ENCODE measurements at places on chromosomes 5 and 9.

- H3K27ac ChIP-seq, result no peak overlapping the region
- no peak for DNase-seq
- H3K36me3 ChIP-seq, result no peaks in the 10 kb centered on the region
- no peak overlapping the region for H3K4me3 ChIP-seq
- H3K4me1 ChIP-seq, result no peaks in the 10 kb centered on the region
- no peaks in the 10 kb centered on the region for H3K27me3 ChIP-seq
Measured at GRCh38 chr9:9754186-9754585, 858.6 kb downstream of the PTPRD start.

GRCh38 chr5:148825716-148826052 lies 727 bp upstream of the ADRB2 start:
- H3K27ac ChIP-seq, result peak overlapping the region; percentile 95
- H3K36me3 ChIP-seq, result no peaks in the 10 kb centered on the region
- DNase-seq, result peak; percentile 38
- H3K4me3 ChIP-seq, result peak overlapping the region; percentile 93
- H3K4me1 ChIP-seq, result peaks cover 8% of the 10 kb centered on the region
- no peaks in the 10 kb centered on the region for H3K27me3 ChIP-seq

GRCh38 chr5:122093415-122094180 lies 15.5 kb upstream of the LOX start:
- no peak overlapping the region for H3K27ac ChIP-seq
- DNase-seq, result no peak
- H3K36me3 ChIP-seq, result no peaks in the 10 kb centered on the region
- peaks cover 36% of the 10 kb centered on the region for H3K4me1 ChIP-seq
- no peak overlapping the region for H3K4me3 ChIP-seq

GRCh38 chr5:178820001-178820400 lies 39.8 kb upstream of the ZNF354B start:
- no peak for DNase-seq
- no peaks in the 10 kb centered on the region for H3K4me1 ChIP-seq
- H3K27ac ChIP-seq, result no peak overlapping the region
- no peaks in the 10 kb centered on the region for H3K36me3 ChIP-seq

- H3K4me3 ChIP-seq, result no peak overlapping the region
- no peaks in the 10 kb centered on the region for H3K27me3 ChIP-seq
- H3K27ac ChIP-seq, result no peak overlapping the region
- no peak for DNase-seq
- H3K4me1 ChIP-seq, result no peaks in the 10 kb centered on the region
Measured at GRCh38 chr5:151846765-151847164, 75.0 kb downstream of the G3BP1 start.

DNA sequence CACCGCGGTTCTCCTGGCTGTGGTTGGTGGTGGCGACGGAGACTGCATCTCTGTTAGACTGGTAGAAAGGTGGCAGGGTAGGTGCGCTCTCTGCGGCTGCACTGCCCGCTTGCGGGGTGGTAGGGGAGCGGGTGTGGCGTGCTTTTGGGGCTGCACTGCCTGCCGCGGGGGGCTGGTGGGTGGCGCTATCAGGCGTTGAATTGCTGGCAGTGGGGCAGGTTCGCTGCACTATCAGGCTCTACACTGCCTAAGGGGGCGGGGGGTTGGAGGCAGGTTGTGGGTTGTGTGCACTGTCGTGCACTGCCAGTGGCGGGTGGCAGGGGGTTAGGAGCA lies 21.0 kb upstream of the TRIM52 start:
- no peak overlapping the region for H3K4me3 ChIP-seq
- no peak for DNase-seq
- peaks cover 27% of the 10 kb centered on the region for H3K27me3 ChIP-seq
- no peaks in the 10 kb centered on the region for H3K36me3 ChIP-seq
- no peak overlapping the region for H3K27ac ChIP-seq

DNA sequence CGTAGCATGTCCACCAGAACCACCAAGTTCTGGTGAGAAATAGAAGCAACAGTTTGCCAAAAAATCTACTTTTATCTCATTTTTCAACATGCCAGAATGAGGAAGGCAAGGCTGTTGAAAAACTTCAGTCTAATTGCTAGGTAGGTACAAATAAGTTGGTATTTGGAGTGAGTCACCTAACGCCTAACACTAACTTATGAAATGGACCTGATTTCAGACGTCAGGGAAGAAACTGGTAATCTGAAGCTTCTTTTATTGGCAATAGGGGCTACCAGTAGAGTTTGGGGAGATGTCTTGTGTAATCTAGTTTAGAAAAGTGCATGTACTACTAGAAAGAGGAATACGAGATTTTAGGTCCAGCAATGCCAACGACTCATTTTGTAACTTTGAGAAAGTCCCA lies 4.4 kb upstream of the PDE6A start:
- DNase-seq, result no peak
- H3K36me3 ChIP-seq, result no peaks in the 10 kb centered on the region
- no peak overlapping the region for H3K27ac ChIP-seq
- no peaks in the 10 kb centered on the region for H3K27me3 ChIP-seq
- no peaks in the 10 kb centered on the region for H3K4me1 ChIP-seq
- H3K4me3 ChIP-seq, result no peak overlapping the region

DNA sequence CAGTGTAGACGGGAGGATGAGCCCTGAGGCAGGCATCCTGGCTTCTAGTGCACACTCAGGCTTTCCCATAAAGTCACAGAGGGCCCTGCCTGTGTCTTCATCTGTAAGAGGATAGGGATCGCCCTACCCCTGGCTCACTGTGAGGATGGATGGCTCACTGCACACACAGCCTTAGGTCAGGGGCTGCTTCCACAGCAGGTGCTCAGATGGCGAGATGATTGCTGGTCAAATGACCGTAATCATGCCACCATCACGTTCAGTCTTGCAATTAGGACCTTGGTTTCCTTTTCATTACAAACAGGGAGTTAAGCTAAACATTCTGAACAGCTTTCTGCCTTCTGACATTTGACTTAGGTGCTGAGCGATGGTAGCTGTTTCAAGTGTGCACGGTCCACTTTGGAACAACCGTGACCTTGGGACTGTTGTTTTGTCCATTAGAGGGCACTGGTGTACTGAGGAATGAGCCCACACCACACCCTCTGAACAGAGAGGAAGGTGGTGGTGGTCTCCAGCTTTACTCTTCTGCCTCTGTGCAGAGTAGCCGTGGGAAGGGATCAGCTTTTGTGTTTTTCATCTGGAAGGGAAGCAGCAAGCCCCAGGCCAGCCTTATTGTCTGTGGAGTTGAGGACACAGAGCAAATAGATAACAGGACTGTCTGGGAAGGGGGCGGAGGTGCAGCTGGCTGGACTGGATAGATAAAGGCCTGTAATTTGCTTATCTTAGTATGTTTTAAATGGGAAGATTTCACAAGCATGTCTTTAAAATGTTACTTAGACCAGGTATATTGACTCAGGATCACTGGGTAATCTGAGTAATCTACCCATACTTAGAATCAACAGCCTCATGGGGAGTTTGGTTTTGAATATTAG lies 183.1 kb downstream of the TRIO start:
- H3K4me1 ChIP-seq, result no peaks in the 10 kb centered on the region
- H3K36me3 ChIP-seq, result no peaks in the 10 kb centered on the region
- H3K27me3 ChIP-seq, result no peaks in the 10 kb centered on the region
- H3K27ac ChIP-seq, result no peak overlapping the region
- no peak overlapping the region for H3K4me3 ChIP-seq
- DNase-seq, result no peak

DNA sequence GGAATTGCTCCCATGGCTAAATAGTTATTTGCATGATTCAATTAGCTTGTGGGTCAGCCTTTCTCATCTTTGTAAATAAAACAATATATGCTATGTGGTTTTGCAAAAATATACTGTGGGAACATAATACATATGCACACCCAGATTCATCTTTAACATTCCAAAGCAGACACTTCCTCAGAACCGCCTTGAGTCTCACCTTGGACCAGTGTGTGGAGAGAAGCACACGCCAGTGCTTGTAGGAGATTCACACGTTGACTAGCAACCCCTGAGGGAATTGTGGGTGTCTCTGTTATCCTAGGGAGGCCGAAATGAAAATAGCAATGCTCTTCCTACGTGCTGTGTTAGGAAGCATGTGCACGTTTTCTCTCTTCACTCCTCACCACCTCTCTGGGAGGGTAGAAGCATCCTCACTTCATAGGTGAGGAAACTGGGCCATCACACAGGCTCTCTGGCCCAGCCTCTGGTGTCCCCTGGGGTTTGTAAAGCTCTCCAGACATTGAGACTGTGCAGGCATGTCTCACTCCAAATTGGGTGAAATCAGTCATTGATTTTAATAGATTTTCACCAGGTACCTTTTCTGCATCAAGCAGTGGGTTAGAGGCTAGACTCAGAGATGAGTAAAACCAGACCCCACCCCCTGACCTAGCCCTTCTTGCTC lies 221.7 kb downstream of the PBX3 start:
- no peaks in the 10 kb centered on the region for H3K36me3 ChIP-seq
- no peak for DNase-seq
- H3K4me3 ChIP-seq, result no peak overlapping the region
- no peak overlapping the region for H3K27ac ChIP-seq
- no peaks in the 10 kb centered on the region for H3K27me3 ChIP-seq

DNA sequence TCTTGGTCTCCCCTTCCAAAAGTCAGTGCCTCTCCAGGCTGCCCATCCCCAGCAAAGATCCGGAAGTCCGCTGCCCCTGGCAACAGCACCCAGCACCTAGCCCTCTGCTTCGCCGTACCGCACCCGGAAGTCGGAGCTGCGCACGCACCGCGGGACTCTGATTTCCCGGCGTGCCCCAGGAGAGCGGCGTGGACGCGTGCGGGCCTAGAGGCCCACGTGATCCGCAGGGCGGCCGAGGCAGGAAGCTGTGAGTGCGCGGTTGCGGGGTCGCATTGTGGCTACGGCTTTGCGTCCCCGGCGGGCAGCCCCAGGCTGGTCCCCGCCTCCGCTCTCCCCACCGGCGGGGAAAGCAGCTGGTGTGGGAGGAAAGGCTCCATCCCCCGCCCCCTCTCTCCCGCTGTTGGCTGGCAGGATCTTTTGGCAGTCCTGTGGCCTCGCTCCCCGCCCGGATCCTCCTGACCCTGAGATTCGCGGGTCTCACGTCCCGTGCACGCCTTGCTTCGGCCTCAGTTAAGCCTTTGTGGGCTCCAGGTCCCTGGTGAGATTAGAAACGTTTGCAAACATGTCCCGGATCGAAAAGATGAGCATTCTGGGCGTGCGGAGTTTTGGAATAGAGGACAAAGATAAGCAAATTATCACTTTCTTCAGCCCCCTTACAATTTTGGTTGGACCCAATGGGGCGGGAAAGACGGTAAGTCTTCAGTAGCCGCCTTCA lies at the start of gene RAD50:
RAD50 (plus strand) TSS at position 215 of the 715 bp plus-strand sequence; CDS start at position 563, 348 bp downstream.
- peak within 1 kb of the TSS; percentile 87 for H3K4me3 ChIP-seq
- peaks cover 4% of the 10 kb centered on the region for H3K4me1 ChIP-seq
- peak; percentile 94 for DNase-seq
- H3K27ac ChIP-seq, result peak within 1 kb of the TSS; percentile 38
- H3K36me3 ChIP-seq, result peaks cover 4% of the 10 kb centered on the region

DNA sequence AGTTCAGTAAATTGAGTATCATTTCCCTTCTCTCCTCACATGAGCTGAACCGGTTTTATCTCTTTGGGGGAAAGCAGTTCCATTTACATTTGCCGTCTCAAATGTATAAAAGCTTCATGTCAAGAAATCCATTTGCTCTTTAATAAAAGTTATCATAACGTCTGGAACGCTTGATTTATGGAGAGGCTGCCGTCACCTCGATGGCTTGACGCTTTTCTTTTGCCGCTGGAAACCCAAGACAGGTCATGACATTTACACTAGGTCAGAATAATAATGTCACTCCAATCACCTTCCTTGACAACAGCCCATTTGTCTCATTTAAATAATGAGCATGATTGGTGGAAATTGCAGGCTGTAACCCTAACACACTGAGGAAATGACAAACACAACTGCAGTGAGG lies 443.4 kb downstream of the IRX1 start:
- no peak overlapping the region for H3K4me3 ChIP-seq
- H3K36me3 ChIP-seq, result no peaks in the 10 kb centered on the region
- H3K27ac ChIP-seq, result no peak overlapping the region
- no peaks in the 10 kb centered on the region for H3K27me3 ChIP-seq
- DNase-seq, result no peak

DNA sequence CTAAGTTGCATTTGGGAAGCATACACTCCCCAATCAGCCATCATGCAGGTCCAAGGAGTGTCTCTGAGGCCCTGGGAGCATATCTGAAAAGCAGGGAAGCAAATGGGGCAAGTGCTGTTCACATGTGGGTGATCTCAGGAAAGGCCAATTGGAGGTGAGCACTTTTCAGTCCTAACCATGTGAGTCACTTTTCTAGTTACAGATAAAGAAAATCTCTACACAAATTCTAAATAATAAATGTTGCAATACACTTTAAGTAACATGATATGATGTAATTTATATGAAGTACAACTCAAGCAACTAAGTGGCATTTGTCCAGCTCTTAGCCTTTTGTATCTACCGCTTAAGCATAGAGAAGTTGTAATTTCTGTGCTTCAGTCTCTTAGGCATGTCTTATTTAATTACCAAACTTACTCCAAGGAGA lies 18.4 kb downstream of the ADAMTS16 start:
- DNase-seq, result no peak
- H3K4me3 ChIP-seq, result no peak overlapping the region
- no peaks in the 10 kb centered on the region for H3K4me1 ChIP-seq
- H3K36me3 ChIP-seq, result no peaks in the 10 kb centered on the region
- no peak overlapping the region for H3K27ac ChIP-seq

- no peak overlapping the region for H3K4me3 ChIP-seq
- no peak for DNase-seq
- H3K27ac ChIP-seq, result no peak overlapping the region
- no peaks in the 10 kb centered on the region for H3K36me3 ChIP-seq
- no peaks in the 10 kb centered on the region for H3K27me3 ChIP-seq
Measured at GRCh38 chr5:140988100-140988499, 21.8 kb downstream of the PCDHAC2 start.

DNA sequence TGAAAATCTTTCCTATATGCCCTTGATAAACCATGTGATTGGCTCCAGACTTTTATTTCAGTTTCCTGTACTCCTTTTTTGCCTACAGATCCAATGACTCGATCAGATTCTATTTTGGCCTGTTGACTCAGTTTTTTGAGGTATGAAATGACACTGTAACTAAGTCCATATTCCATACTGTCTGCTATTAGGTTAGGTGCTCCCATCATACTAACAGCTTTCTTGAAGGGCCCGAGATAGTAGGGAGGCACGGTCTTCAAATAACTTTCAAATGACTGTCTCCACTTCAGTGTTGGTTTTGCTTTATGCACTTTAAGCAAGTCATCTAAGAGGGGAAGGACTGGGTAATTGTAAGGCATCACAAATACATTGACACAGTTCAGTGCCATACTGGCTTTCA lies 295.4 kb upstream of the DAB2 start:
- H3K27me3 ChIP-seq, result no peaks in the 10 kb centered on the region
- no peak overlapping the region for H3K4me3 ChIP-seq
- no peak overlapping the region for H3K27ac ChIP-seq
- H3K36me3 ChIP-seq, result no peaks in the 10 kb centered on the region
- no peak for DNase-seq
- no peaks in the 10 kb centered on the region for H3K4me1 ChIP-seq

DNA sequence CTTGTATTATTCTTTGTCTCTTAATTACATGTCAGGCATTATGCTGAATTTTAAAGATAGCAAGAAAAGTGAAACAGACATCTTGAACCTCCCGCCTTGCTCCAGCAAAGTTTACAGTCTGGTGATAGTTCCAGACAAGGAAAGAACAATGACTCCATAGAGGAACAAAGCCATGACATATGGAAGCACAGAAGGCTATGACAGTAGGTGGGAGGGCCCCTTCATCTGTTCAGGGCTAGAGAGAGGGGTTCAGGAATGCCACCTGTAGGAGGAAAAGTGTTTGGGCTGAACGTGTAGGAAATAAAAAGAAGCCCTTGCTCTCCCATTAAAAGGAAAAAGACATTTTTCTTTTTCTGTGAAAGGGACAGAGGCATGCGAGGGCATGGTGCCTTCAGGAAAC lies 315.6 kb downstream of the TRIM32 start:
- H3K36me3 ChIP-seq, result no peaks in the 10 kb centered on the region
- no peaks in the 10 kb centered on the region for H3K4me1 ChIP-seq
- H3K4me3 ChIP-seq, result no peak overlapping the region

GRCh38 chr5:159735749-159736660 lies 180.3 kb upstream of the ADRA1B start:
- no peaks in the 10 kb centered on the region for H3K27me3 ChIP-seq
- H3K36me3 ChIP-seq, result no peaks in the 10 kb centered on the region
- no peak for DNase-seq
- H3K27ac ChIP-seq, result no peak overlapping the region
